ENCODE measurements at places on chromosomes 5 and 9.

DNA sequence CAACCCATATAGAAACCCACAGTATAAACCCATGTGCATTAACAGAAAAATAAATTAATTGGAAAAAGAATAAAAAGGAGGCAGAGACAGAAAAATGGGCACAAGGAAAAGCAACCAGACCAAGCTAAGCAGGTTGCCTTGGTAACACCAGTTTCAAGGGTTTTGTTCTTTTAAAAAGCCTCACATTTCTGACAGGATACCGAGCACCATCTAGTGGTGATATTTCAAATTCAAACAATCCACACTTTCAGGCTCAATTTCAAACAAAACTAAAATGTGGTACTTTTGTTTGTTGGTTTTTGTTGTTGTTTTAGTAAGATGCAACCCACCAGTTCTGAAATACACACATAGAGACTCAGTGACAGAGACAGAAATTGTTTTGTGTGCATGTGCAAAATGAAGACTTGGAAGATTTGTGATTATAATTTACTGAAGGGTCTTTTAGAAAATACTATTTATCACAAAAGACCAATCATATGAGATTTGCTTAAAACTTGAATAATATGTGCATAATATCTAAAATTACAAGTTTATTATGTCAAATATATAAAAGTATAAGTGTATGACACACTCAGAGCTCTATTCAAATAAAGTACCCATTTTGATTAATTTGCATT is 318.2 kb downstream of the SLCO4C1 start:
- no peak for DNase-seq

DNA sequence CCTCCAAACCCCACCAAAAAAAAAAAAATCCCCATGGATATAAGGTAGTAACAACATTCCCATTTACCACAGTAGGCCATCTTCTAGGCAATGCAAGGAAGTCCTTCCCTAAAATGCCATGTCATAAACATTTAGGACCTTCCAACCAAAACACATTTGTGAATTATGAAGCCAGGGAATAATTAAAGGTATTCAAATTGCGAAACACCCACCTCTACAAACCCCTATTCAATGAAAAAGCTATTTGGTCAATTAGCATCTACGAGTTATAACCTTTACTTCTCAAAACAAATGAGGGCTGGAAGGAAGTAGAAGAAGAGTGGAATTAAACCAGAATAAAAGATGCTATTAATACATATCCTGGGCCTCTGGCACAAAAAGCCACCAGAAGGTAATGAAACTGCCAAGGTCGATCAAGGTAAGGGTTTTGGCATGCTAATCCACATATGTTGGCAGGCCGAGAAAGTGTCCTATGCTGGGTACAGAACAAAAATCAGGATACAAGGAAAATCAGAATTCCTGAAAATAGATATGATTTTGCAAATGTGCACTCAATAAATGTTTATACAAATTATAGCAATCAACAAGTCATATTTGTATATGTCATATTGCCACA is 47.7 kb downstream of the MTMR12 start:
- no peak for DNase-seq

GRCh38 chr5:150440948-150441812 is 8.4 kb downstream of the RPS14 start:
- DNase-seq, result no peak

DNA sequence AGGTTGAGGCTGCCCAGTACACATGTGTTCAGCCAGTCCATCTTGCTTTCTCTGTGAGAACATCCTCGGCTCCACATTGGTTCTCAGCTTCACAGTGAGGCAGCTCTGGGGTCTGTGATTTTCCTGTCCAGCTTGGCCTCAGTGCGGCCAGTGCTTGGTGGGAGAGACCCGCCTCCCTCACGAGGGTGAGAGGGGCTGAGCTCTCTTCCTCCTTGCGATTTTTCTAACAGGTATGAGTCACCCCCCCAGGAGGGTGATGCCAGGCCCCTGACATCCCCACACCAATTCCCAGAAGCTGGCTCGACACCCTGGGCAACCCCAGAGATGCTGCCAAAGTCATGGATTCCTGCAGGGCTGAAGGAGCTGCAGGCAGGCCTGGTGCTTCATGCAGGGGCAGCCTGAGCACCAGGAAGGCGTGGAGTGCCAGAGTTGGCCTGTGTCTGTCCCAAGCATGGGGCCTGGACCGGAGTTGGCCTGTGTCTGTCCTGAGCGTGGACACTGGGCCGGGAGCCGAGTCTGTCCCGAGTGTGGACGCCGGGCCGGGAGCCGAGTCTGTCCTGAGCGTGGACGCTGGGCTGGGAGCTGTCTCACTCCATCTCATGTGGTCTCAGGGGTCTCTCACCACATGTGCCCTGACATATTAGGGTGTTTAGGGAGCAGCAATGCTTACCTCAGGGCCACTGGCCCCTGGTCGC is 408.6 kb upstream of the IRX4 start:
- DNase-seq, result no peak

- DNase-seq, result no peak
Observed at GRCh38 chr5:15065091-15065490, 193.5 kb upstream of the ANKH start.

- no peak for DNase-seq
Observed at GRCh38 chr9:85108229-85108628, 438.7 kb downstream of the NTRK2 start.

DNA sequence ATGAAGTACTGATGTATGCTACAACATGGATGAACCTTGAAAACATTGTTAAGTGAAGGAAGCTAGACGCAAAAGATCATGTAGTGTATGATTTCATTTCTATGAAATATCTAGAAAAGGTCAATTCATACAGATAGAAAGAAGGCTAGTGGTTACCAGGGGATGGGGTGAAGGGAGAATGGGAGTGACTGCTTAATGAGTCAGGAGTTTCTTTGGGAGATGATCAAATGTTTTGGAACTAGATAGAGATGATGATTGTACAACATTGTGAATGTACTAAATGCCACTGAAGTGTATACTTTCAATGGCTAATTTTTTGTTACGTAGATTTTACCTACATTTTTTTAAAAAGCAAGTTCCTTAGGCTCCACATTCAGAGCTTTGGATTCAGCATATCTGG is 14.9 kb upstream of the DELE1 start:
- no peak for DNase-seq

DNA sequence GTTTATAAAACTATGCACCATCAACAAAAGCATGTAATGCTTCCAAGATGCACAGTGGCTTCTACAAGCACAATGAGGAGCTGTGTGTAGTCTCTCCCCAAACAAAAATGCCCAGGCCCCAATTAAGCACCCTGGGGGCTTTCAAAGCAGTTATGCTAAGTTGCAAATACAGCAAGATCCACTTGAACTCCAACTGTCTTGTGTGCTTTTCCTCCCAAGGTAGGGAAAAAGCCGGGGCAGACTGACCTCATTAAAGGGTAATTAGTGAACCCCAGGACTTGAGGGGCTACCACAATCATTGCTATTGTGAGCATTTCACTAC is 13.1 kb downstream of the ZNF608 start:
- no peak for DNase-seq

GRCh38 chr9:121690766-121691165 is 39.3 kb downstream of the DAB2IP start:
- DNase-seq, result no peak

DNA sequence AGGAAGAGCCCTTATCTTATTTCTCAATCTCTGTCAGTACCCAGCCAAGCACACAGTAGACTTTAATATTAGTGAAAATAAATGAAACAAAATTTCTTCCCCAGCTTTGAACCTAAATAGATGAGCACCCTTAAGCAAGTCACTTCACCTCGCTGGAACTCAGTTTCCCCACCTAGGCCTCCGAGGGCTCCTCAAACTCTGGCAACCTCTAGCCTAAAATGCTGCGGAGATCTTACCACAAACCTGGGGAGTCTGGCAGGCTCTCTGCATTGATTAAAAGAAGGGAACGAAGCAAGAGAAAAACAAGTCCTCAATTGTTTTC is 326 bp downstream of the RIGI start:
- no peak for DNase-seq

DNA sequence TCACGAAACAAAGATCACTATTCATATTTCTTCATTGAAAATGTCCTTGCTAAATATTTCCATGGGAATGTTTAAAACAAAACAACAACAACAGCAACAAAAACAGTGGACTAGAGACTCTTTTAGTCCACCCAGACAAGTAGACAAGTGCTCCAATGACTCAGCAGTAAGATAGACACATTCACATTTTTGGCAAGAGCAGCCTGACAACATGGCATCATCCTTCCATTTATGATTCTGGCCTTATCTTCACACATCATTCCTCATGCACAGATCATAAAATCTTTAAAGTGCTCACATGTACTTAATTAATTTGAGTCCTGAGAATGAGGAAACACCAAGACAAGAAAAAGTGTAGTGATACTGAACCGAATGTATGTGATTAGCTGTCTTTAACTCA is 132.6 kb upstream of the PDE4D start:
- no peak for DNase-seq
